ENCODE measurements at places on chromosomes 1 and 21.

DNA sequence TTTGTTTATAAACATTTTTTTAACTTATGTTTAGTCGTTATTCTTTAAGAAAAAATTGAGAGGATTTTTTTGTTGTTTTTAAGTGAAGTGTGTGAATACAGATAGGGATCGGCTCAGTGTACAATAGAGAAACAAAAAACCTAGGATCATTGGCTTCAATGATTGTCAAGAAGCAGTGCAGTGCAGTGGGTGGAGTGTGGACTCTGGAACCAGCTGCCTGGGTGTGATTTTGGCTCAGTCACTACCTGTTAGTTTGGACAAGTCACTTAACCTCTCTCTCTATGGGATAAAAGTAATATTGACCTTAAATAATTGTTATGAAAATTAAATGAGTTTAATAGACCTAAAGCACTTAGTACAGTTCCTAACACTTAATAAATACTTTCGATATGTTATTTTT lies 41.3 kb downstream of the SCCPDH start:
- DNase-seq = no peak

- DNase-seq = no peak
Measured at GRCh38 chr1:167756730-167757405, 35.1 kb downstream of the MPZL1 start.

GRCh38 chr1:228448372-228448771 lies 31.7 kb upstream of the TRIM17 start:
- DNase-seq = no peak

- no peak for DNase-seq
Measured at GRCh38 chr1:233606813-233607212, 7.1 kb upstream of the KCNK1 start.
